Stomach (tissue), 19 donors: ENCODE measurements at places on chromosomes 12 and 14. TPM values are rescaled to one million over a fixed set of nuclear protein-coding genes. Genes with fewer than 3 reads are reported as not detected.
A peak's percentile ranks its signal among the peaks of the same experiment; 100 is the strongest.

GRCh38 chr12:62533755-62534107 lies 67.1 kb downstream of the MON2 start:
- no peaks in the 10 kb centered on the region for H3K27me3 ChIP-seq
- H3K36me3 ChIP-seq: no peaks in the 10 kb centered on the region
- no peak overlapping the region for H3K4me3 ChIP-seq

- H3K4me1 ChIP-seq: peaks cover 55% of the 10 kb centered on the region
- H3K27me3 ChIP-seq: peaks cover 11% of the 10 kb centered on the region
- peak overlapping the region; percentile 66 for H3K27ac ChIP-seq
- H3K4me3 ChIP-seq: no peak overlapping the region
- peak; percentile 75 for DNase-seq
- H3K36me3 ChIP-seq: no peaks in the 10 kb centered on the region
Observed at GRCh38 chr14:100155049-100155621, 4.3 kb downstream of the DEGS2 start.

GRCh38 chr12:120495186-120495730 lies 655 bp upstream of the DYNLL1 start:
- H3K27ac ChIP-seq: peak overlapping the region; percentile 91
- H3K36me3 ChIP-seq: peaks cover 29% of the 10 kb centered on the region
- no peak for DNase-seq
- peaks cover 23% of the 10 kb centered on the region for H3K4me1 ChIP-seq
- H3K4me3 ChIP-seq: peak overlapping the region; percentile 98

- H3K27me3 ChIP-seq: no peaks in the 10 kb centered on the region
- no peak for DNase-seq
- no peak overlapping the region for H3K4me3 ChIP-seq
- no peaks in the 10 kb centered on the region for H3K4me1 ChIP-seq
Observed at GRCh38 chr14:48023881-48024280, 348.5 kb upstream of the MDGA2 start.

C1QL4 gene
- polyA plus RNA-seq: not detected

LIN7A gene
- polyA plus RNA-seq: 1.6 TPM

KRT82 gene
- not detected for polyA plus RNA-seq
